Activated gamma-delta T cell treated with Interleukin-2 at 50 U/mL for 16 hours (primary cell): ENCODE measurements at places on chromosomes 5 and 9.

DNA sequence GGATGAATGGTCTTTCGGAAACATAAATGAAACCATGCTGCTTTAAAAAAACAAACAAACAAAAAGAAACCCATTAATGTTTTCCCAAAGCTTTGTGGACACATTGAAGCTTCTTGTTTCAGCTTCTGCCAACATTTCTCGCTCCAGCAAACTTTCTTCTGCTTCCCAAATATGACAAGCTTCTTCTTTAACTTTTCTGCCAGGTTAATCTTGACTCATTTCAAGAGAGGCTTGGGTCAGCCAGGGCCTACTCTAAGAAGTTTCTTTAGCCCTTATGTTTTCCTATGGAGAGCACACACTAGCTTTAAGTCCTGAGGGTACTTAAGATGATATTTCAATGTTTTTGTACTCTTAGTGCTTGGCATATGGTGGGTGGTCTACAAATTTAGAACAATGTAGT is 6.1 kb downstream of the ANXA1 start:
- DNase-seq = no peak

DNA sequence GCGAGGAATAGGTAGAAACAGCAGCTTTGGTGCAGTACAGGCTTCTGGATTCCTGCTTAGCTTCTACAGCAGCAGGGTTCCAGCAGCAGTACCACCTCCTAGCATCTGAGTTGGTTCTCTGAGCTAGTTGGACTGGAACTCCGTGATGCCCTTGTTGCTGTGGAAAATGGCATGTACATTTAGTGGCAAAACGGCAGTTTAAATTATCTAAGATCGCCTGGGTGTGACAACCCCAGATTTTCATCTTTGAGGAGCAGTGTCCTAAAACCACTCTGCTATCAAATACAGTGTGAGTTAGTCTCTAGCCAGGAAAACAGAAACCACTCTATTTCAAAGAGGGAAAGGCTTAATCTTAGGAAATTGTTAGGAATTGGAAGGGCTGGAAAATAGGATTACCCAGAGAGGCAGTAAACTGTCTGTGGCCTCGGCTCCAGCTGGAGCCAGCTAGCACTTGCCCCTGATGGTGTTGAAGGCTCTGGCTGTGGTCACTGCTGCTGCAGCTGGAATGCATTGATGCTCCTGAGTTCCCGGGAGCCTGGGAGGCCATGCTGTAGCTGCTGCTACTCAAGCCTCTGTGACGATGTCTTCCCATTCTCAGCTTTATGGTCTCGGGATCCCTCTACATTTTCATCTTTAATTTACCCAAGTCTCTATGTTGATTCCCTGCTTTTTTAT is 29.4 kb downstream of the RAD23B start:
- DNase-seq = no peak

DNA sequence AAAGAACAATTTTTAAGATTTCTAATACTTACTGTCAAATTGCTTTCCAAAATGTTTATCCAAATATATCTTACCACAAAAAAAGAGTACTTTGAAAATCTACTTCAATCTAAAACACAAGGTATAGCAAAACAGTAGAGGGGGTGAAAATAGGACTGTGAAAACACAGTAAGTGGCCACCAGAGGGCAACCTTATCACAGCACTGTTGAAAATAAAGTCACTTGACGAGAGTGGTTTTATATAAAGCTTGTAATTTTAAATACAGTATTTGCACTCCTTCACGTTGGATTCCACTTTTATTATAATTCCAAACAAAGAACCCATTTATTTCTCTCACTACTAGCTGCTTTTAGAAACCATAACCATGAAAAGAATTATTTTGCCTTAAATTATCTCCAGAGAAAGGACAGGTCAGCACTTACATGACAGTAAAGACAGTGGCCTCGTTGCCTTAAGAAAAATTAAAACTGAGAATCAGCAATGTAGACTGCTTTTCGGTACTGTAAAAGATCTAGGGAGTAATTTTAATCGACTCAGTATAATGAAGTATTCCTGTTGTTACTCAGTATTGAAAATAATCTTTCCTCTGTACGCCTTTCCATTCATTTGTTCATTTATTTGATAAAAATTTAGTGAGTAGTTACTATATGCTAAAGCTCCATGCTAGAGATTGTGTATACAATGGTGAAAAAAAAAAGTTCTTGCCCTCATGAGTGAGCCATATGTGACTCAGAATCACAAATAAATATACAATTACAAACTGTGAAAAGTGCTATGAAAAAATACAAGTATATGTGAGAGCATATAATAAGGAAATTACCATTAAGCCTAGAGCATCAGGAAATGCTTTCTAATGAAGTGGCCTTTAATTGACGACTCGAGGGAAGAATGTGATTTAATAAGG is 40.0 kb upstream of the CDK5RAP2 start:
- peak; percentile 54 for DNase-seq

DNA sequence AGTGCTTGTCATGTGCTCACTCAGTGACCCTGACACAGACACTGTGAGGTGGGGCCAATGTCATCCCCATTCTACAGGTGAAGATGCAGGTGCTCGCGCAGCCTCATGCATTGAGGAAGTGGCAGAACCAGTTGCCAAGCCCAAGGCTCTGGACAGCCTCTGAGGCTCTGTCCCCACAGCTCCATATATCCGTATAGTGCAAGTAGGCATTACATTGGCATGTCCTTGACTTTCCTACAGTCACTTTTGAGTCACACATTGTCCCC is 58.8 kb upstream of the ANGPTL2 start:
- DNase-seq = no peak

GRCh38 chr9:5976674-5977397 is 38.6 kb downstream of the RANBP6 start:
- DNase-seq = no peak

GRCh38 chr9:87498046-87498810 is 561 bp downstream of the DAPK1 start:
- DNase-seq = no peak

DNA sequence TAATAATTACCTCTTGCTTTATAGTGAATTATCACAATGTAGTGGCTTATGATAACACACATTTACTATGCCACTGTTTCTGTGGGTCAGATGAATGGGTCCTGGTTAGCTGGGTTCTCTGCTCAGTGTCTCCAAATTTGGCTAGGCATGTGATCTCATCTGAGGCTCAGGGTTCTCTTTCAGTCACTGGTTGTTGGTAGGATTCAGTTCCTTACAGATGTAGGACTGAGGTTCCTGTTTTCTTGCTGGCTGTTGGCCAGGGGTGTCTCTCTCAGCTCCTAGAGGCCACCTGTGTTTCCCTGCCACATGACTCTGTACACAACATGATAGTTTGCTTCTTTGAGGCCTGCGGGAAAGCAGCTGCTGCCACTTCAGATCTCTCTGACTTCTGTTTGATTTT is 7.1 kb downstream of the NFX1 start:
- DNase-seq = no peak

DNA sequence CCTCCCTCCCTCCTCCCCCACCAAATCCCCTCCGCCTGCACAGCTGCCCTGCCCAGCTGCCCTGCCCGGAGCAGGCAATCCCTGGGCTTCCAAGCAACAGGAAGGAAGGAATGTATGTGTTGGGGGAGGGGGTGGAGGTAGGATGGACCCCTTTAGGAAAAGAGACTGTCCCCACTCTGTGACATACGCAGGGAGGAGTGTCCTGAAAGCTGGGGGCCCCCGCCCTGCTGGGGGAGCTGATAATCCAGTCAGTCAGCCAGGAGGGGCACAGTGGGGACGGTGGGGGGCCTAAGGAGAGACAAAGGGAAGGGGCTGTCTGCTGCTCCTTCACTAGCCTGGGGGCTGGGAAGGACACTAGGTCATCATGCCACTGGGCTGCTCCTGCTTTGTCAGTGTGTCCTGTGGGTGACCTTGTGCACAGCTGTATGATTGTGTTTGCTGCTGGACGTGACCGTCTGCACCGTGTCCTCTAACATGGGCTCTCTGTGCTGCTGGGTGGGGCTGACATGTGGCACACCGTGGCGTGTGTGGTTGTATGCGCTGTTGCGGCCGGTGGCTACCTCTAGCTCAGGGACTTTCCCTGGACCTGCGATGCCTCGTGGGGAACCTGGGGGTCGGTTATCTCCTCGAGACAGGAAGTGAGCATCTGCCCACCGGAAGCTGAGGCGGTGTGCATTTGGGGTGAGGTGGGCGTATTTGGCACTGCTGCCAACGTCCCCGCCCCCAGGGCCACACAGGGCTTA is 3.0 kb downstream of the N4BP3 start:
- peak; percentile 86 for DNase-seq

- DNase-seq = no peak
Measured at GRCh38 chr5:127326976-127327755, 36.6 kb downstream of the MEGF10 start.

DNA sequence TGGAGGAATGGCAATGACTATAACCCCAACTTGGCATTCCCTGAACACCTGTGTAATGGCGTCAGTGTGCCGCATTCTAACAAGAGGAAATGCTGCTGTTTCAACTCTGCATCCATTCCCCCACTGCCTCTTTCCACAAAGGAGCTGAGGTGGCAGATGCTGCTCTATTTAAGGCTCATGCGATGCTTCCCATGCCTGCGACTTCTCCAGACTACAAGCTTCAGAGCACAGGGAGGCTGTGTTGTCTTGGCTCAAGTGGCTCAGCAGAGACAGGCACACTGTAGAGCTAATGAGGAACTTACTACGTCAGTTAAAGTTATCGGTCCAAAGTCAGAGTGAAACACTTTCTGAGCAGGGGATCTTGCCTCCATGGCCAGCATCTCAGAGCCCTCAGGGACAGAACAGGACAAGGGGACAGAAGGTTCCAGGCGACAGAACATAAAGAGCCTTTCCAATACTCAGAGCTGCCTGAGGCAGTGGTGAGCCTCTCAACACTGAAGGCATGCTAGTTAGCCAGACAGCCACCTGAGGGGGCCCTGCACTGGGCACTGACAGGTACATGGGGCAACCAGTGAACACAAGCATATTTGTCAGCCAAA is 21.8 kb downstream of the TNIP1 start:
- no peak for DNase-seq

DNA sequence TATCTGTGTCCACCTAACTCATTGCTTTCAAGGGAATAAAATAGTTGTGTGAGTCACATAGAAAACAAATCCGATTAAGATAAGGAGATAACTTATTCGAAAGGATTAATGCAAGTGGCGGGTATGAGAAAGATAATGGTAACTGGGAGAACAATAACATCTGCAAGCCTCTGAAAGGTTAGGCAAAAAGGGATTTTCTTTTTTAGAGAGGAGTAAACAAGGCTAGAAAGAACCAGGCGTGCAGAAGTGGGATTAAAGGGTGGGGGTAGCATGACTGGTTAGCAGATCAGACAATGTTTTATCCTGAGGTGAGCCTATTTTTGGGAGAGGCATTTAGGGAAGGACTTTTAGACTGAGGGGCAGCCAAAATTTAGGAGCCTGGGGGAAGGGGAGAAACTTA is 34.7 kb upstream of the JMY start:
- no peak for DNase-seq

DNA sequence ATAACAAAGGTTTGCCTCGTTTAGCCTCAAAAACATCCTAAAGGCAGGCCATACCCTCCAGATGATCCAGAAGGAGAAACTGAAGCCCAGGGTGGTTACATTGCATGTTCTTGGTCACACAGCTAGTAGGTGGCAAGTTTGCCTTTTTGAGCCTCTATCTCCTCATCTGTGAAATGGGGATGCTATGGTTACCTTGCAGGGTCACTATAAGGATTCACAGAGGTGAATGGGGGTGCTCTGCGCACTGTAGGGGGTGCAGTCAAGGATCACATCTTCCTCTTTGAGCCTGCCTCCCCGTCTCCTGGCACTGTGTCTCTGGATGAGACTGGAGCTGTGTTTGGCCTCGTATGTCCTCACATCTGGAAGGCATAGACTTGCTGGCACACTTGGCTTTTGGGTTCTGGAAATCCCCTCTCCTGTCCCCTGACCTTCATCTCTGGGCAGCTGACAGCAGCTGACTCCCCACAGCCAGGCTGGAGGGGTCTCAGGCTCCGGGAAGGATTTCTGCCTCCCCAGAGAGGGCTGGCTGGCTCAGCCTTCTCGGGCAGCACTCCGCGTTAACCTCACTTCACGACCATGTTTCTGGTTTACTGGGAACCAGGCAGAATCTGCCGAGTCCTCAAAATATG is 167.7 kb downstream of the RGS3 start:
- no peak for DNase-seq

GRCh38 chr9:92422611-92423338 is 1.5 kb downstream of the OMD start:
- DNase-seq = no peak
